Stimulated activated CD8-positive, alpha-beta memory T cell treated with anti-CD3 and anti-CD28 coated beads, Interleukin-2, amount 100 ng/mL, for 1 hour (primary cell): ENCODE measurements at places on chromosomes 6 and 20.

DNA sequence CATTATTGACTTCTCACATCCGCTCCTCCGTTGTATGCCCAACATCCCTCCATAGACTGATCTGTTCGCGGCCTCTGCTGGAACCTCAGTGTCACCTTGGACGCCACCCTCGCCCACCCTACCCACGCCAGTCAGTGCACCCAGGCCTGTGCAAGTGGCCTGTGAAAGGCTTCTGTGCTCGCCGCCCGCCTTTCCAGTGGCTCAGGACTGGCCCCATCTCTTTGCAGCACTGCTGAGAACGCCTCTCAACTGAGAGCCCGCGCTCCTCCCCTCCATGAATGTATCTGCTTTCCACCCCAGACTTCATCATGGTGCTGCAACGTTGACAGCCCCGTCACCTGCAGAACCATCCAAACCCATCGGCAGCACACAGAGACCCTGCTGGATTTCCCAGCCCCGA is 227.3 kb upstream of the QKI start:
- DNase-seq: no peak

GRCh38 chr6:98828211-98828788 is 6.1 kb upstream of the POU3F2 start:
- no peak for DNase-seq

DNA sequence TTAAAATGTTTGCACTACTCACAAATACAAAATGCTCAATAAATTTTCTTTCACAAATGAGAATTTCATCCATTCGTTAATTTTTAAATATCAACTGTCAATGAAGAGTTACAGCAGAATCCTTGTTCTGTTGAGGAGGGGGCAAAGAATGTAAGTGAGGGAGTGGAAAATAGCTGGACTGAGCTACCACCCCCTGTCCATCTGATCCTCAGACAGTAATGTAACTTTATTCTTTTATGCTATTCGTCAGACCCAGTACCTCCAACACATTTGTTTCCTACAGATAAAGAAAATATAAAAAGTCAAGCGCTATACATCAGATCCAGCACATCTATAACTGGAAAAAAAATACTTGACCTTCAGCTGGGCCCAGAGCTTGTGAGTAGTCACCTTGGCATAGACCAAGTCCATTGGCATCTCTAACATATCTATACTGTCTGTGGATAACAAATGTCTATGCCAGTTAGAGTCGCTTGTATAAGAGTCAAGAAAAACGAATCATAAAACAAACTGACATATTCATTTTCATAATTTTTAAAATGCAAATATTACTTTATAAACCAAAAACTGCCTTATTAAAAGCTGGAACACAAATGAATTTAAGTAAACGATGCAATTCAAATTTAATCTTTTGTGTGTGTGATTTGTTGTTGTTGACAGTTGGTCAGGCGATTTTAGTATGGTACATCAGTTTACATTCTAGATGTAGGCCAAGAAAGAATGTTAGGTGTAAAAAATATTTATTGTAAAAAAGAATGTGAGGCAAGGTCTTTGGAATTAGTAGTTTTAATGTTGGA is 57.2 kb upstream of the HFE start:
- DNase-seq: no peak

- DNase-seq: no peak
Observed at GRCh38 chr6:45657226-45657625, 279.5 kb upstream of the SUPT3H start.

GRCh38 chr6:37105148-37106050 is 64.6 kb upstream of the PIM1 start:
- DNase-seq: no peak

GRCh38 chr6:28944412-28944865 is 20.7 kb upstream of the TRIM27 start:
- DNase-seq: no peak

- no peak for DNase-seq
Observed at GRCh38 chr20:59825944-59826759, 107.3 kb downstream of the SYCP2 start.

DNA sequence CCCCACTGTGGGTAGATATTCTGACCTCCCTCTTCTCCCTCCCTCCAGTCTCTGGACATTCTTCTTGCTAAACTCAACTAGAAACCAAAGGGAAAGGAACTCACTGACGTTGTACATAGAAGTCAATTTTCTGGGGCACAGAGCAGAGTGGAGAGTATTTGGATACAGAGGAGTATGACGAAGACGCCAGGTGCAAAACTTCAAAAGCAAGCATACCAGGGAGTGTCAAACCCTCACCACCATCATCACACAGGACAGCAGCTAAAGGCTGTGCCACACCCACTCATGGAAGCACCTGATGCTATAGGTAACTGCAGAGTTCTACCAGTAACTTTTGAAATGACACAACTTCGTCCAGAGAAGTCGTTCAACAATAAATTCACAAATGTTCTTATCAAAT is 64.8 kb downstream of the FYN start:
- DNase-seq: no peak

DNA sequence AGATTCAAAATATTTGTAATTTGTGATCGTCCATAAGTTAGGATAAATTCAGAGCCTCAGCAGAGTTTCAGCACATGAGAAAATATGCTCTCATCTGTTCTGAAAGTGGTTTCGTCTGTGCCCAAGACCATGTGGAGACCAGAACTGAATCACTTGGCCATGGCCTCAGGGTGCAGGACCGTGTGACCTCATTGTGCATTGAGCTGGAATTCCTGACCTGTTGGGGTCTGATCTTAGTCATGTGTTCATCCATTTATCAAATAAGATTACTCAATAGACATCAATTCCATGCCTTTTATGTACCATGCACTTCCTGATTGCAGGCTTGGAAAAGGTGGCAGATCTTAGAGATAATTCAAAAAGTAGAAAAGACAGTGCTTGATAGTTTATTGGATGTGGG is 680.5 kb downstream of the QKI start:
- no peak for DNase-seq

GRCh38 chr20:39800548-39800947 is 838.4 kb downstream of the DHX35 start:
- no peak for DNase-seq

DNA sequence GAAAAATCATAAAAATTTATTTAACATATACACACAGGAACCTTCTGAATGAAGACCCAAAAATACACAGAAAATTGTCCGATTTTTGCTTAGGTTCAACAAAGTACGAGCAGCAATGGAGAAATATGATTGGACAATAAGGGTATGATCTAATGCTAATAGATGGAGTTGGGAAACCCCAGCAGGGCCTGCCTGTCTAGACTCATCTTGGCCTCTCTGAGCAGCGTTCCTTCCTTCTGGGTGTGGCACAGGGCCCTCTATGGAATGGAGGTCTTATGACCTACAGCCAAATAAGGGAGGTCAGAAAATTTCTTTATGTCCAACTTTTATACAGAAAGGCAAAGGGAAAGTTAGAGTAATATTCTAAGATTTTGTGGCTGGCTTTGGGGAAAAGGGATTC is 27.7 kb upstream of the ENPP4 start:
- no peak for DNase-seq

DNA sequence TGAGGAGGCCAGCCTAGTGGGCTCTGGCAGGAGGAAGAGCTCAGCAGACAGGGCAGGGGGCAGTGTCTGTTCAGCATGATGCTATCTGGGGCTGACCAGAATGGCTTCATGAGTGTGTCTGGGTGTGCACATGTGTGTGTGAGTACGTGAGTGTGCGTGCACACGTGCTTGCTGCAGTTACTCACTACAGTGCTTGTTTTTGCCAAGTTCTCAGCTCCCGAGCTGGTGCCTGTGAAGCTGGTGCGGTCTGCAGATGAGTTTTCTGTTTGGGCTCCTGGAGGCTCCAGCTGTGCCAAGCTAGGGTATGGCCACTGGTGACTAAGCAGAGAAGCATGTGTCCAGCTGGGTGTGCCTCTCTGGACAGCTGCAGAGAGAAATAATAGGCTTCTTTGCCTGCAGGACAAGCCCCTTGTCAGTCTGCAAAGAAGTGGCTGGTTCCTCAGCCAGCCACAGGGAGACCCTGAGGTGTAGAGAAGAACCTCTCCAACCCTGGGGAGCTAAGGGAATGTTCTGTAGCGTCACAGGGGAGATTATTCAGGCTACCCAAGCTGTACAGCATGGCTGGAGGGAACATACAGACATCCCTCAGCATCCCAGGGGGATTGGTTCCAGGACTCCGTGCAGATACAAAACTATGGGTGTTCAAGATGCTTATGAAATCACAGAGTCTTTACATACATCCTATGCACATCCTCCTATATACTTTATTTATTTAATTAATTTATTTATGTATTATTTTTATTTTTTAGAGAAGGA is 40.2 kb upstream of the FAM50B start:
- no peak for DNase-seq

GRCh38 chr6:49553384-49553783 is 2.9 kb downstream of the C6orf141 start:
- no peak for DNase-seq

- DNase-seq: no peak
Observed at GRCh38 chr6:44291841-44292240, 21.3 kb downstream of the AARS2 start.

DNA sequence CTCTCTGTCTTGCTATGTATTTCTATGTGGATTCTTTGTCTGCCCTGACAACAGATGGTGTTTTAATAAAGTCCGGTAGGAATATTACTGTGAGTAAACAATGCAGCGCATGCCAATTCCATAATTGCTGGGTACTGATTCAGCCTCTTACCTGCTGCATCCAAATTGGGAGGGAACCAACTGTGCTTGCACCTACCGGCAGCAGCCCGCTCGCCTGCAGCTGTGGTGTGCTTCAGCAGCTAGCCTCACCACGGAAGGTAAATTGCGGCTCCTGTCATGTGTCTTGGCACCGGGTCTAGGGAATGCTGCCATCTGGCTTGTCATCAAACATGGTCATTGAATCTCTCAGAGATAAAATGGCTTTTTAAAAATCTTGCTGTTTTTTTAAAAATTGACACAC is 704.8 kb upstream of the SLC35B3 start:
- DNase-seq: no peak

GRCh38 chr6:17202526-17202925 is 78.6 kb upstream of the RBM24 start:
- DNase-seq: no peak

GRCh38 chr20:25233016-25233772 is 14.7 kb upstream of the PYGB start:
- no peak for DNase-seq

GRCh38 chr6:140923048-140923447 is 1209.7 kb upstream of the GJE1 start:
- DNase-seq: no peak

DNA sequence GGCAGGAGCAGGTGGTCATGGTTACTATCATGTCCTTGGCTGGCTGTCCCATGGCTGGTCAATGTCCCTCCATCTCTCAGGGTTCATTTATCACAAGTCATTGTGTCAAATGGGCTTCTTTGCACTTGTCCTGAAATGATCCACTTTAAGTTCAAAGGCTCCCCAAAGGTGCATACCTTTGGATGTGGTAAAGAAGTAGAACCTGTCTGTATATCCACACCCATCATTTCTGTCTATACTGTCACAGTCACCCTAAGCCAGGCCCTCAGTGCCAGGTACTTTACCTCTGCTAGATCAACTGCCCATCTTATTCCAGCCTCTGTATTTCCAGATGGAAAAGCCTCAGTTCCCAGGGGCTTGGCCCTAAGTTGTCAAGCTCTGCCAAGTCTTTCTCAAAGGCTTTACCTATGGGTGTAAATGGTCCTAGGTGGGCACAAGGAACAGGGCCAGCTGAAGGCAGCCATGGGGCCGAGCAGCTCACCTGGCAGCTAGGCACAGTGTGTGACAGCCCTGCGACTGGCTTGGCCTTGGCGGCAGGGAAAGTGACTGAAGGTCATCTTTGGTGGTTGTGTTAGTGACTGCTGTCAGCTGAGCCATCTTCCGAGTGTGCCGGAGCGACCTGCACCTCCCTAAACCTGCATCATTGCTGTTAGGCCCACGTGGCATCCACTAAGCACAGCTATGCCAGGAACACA is 198.4 kb downstream of the SYNDIG1 start:
- no peak for DNase-seq

GRCh38 chr20:63226042-63226943 is 9.4 kb upstream of the BIRC7 start:
- no peak for DNase-seq

- no peak for DNase-seq
Observed at GRCh38 chr20:4063631-4064030, 48.3 kb upstream of the RNF24 start.

DNA sequence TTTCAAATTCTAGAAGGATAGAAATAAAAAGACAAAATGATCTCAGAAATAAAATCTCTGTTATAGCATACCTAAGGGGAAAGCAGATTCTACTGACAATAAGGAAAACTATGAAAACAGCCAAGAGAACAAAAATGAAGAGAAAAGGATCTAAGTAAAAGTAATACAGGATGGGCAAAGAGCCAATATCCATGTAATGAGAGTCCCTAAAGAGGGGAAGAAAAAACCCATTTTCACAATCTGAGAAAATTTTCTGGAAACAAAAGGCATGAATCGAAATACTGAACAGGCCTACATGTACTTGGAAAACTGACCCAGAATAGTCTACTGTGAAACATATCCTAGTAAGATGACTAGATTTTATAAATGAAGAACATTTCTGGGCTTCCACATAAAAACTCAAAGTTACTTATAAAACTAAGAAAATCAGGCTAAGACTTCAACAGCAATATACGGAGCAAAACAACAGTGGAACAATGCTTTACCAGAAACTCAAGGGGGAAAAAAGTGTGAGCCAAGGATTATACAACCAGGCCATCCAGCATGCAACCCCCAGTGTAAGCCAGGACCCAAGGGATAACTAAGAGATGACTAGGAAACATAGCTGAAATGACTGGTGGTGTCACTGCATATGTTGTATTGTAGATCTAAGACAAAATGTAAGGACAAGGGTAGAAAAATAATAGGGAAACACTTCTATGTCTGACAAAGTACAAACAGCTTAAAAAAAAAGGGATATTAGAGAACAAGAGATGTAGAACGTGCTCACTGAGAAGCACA is 10.2 kb downstream of the NAPB start:
- no peak for DNase-seq

DNA sequence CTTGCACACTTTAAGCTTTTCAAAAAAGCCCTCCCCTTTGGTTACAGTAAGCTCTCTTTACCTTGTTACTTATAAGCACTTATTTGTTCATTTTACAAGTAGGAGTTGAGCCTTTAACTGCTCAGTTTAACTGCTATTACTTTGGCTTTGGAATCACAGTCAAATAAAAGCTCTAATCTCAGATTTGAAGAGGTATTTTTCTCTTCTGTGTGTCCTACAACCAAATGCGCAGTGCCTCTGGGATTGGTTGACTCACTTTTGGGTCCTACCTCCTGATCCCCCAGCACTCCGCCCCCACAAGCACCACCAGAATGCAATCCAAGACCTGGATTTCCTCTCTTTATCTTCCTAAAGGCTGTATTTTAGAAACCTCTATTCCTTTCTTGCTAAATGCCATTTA is 2.5 kb downstream of the NCOA7 start:
- DNase-seq: no peak

DNA sequence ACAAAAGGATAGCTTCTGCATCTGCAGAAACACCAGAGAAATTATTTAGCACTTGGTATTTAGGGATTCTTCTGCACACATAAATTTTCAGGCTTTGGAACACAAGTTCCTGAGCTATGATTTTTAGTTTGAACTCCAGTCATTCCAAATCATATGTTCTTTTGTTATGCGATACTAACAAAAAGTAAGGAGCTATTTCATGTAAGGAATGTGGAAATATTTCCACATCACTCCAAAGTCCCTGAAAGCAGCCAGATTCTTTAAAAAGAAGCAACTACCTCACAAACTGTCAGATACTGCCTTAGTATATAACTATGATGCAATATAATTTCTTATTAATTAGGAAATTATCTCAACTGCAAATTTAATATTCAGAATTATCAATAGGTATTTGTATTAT is 106.9 kb downstream of the RNGTT start:
- no peak for DNase-seq
